Renal cortical epithelial cell (primary cell): ENCODE measurements at places on chromosomes 16 and 17. TPM values are rescaled to one million over a fixed set of nuclear protein-coding genes. Genes with fewer than 3 reads are reported as not detected.

DNA sequence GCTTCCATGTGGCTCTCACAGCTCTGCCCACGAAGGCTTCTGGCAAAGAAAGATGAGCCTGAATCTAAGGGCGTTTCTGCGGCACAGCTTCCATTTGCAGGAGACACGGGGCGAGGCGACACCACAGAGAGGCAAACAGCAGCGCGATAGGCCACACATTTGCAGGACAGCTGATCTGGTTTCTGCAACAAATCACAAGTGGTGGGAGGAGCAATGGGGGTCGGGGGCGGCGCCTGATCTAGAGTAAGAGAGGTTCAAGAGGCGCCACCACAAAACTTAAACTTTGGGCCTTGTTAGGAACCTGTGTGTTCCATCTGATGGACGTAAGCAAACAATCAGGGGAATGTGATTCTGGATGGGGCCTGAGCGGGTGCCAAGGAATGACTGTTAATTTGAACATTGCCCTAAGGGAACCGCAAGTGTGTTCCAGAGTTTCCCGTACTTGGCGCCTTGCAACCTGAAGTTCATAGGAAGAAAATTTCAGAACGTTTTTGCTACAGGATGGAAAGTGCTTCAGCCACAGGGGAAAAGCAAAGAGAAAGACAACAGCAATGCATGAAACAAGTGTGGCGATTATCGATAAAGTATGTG, 18.9 kb upstream of the ENPP7 start:
- DNase-seq: no peak

Gene AURKB
- 1.0 and 27.8 TPM in 2 replicates for total RNA-seq

Gene CRYM
- 4.7 and 5.0 TPM in 2 replicates for total RNA-seq

DNA sequence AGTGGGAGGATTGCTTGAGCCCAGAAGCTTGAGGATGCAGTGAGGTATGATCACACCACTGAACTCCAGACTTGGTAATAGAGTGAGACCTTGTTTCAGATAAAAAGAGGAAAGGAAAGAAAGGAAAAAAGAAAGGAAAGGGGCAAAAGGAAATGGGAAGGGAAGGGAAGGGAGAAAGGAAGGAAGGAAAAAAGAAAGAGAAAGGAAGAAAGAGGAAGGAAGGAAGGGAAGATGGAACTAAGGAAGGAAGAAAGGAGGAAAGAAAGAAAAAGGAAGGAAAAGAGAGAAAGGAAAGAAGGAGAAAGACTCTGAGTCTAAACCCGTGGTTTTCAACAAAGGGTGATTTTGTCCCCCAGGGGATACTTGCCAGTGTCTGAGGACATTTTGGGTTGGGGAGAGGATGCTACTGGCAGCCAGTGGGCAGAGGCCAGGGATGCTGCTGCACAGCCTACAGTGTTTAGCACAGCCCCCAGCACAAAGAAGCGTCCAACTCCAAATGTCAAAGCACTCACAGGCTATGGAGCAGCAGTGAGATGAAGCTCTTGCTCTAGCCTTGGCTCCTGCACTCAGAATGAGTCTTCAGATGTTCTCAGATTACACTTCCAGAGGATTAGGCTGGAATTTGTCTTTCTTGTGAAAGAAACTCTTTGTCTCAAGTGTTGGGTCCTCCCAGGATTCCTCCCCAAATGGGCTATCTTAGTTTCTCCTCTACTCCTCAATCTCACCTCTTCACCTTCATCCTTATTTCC, 64.2 kb downstream of the BMERB1 start:
- no peak for DNase-seq

Gene OR1E1
- total RNA-seq: not detected in 2 replicates

GRCh38 chr16:52383640-52384292, 163.2 kb downstream of the TOX3 start:
- DNase-seq: peak; percentile 82

Gene HAGHL
- total RNA-seq: 10.5 and 24.1 TPM in 2 replicates

GRCh38 chr17:20281860-20282259, 185.5 kb downstream of the LGALS9B start:
- DNase-seq: no peak

Gene MRPS23
- 20.2 and 58.9 TPM in 2 replicates for total RNA-seq

GRCh38 chr17:73589363-73589980, 54.8 kb downstream of the SDK2 start:
- DNase-seq: no peak

Gene CDH13
- total RNA-seq: 22.9 and 45.0 TPM in 2 replicates

DNA sequence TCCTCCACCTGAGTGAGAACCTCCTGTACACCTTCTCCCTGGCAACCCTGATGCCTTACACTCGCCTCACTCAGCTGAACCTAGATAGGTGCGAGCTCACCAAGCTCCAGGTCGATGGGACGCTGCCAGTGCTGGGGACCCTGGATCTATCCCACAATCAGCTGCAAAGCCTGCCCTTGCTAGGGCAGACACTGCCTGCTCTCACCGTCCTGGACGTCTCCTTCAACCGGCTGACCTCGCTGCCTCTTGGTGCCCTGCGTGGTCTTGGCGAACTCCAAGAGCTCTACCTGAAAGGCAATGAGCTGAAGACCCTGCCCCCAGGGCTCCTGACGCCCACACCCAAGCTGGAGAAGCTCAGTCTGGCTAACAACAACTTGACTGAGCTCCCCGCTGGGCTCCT, 679 bp downstream of the GP1BA start:
- no peak for DNase-seq

Gene KRTAP4-11
- total RNA-seq: not detected in 2 replicates

DNA sequence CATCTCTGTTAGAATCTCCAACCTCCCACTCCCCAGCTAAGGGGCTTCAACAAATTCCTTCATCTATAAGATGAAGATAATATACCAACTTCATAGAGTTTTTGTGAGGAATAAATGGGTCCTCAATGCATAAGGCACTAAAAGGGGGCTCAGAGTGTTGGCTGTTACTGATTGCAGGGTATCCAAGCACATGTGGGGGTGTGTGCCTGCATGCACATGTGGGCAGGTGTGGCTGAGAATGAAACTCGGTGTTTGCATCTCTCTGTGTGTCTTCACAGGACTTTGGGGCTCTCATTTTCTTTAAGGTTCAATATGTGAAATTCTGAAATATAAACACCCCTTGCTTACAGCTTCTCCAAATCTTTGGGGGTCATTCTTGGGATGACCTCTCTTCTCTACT, 4.1 kb upstream of the PPP1R9B start:
- no peak for DNase-seq
